Muscle of leg (tissue), 16 donors: ENCODE measurements at places on chromosomes 1 and 21. TPM values are rescaled to one million over a fixed set of nuclear protein-coding genes. Genes with fewer than 3 reads are reported as not detected.
A peak's percentile ranks its signal among the peaks of the same experiment; 100 is the strongest.

DNA sequence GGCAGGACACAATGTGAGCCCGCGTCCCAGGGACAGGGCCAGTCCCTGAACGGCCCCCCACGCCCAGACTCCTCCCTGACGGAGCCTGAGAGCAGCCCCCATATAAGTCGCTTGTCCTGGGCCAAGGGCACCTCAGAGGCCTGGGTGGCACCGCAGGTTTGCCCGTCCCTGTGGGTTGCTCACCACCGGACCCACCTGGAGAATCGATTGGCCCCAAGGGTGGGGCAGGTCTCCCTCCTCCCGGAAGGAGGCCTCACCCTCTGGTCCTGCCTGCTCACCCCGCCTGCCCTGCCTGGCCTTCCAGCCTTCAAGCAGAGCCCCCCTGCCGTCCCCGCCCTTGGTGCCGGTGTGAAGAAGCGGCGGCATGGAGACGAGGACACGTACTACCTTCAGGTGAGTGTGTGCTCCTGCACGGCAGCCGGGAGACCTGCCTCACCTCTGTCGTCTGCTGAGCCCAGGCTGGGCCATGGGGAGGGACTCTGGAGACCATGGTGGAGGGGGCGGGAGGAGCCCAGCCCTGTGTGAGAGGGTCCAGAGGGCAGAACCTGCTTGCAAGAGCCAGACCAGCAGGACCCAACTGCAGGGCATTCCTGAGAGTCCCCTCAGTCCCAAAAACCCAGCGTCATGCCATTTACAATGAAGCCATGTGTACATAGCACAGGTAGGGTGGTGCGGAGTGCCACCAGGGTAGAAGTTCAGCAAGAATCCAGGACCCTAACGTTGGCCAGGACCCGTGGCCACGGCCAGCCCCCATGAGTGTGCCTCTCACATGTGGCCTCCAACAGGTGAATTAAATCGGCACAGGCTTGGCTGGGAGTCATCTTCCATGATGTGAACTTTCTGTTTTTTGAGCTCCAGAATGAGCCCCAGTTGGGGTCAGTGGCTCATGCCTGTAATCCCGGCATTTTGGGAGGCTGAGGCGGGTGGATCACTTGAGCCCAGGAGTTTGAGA, 24.1 kb upstream of the CCDC27 start:
- H3K36me3 ChIP-seq, result no peaks in the 10 kb centered on the region
- H3K4me1 ChIP-seq, result peaks cover 23% of the 10 kb centered on the region
- no peak for DNase-seq
- no peak overlapping the region for H3K4me3 ChIP-seq
- peaks cover 12% of the 10 kb centered on the region for H3K27me3 ChIP-seq
- no peak overlapping the region for H3K27ac ChIP-seq

- no peaks in the 10 kb centered on the region for H3K4me1 ChIP-seq
- H3K27ac ChIP-seq, result no peak overlapping the region
- no peak overlapping the region for H3K4me3 ChIP-seq
- no peak for DNase-seq
Observed at GRCh38 chr1:22375601-22376000, 76.0 kb upstream of the ZBTB40 start.

DNA sequence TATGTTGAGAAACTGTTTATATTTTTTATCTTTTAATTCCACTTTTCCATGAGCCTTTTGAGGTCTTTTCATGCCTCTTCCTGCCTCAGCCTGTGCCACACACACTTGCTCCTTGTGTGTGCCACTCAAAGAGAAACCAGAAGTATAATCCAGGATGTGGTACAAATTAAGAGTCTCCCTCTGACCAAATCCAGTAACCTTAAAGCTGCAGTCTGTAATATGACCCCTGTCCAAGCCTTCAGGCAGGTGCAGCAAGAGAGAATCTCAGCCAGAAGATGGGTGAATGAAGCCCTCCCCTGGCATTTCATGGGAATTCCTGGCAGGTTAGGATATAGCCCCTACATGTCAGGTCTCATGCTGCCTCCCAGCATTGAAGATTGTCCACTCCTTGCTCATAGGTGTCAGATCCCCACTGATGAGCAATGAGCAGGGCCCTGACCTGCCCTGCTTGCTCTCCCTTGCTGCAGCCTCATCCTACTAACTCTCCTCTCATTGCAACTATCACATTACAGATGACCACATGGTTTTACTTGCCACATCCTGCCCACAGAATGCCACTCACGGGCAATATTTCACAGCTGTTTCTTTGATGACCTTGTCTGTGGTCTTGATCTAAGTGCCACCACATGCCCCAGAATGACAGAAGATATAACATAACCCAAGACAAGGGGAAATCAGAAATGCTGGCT, 169.3 kb downstream of the SEC16B start:
- no peaks in the 10 kb centered on the region for H3K36me3 ChIP-seq
- DNase-seq, result peak; percentile 13
- no peak overlapping the region for H3K27ac ChIP-seq
- no peaks in the 10 kb centered on the region for H3K27me3 ChIP-seq
- H3K4me3 ChIP-seq, result no peak overlapping the region

The LENEP gene
- 0.40 TPM for total RNA-seq

The TSACC gene
- 0.27 TPM for total RNA-seq
